ENCODE measurements at places on chromosomes 12 and 14.

DNA sequence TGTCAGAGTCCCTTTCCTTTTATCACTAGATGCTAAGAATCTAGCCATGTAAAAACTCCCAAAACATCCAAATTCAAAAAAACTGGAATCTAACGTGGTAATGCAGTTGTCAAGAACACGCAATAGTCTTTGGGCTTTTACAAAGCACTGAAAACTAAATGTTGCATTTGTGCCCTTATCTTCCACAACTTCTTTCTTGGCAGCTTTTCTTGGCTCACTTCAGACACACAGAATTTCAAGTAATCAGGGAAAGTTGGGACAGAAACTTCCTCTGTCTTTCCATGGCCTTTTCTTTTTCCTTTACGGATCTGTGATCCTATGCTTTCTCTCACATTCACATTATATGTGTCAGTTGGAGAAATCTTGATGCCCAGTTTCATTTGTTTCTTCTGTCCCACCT, 136.0 kb downstream of the CRADD start:
- DNase-seq: no peak

DNA sequence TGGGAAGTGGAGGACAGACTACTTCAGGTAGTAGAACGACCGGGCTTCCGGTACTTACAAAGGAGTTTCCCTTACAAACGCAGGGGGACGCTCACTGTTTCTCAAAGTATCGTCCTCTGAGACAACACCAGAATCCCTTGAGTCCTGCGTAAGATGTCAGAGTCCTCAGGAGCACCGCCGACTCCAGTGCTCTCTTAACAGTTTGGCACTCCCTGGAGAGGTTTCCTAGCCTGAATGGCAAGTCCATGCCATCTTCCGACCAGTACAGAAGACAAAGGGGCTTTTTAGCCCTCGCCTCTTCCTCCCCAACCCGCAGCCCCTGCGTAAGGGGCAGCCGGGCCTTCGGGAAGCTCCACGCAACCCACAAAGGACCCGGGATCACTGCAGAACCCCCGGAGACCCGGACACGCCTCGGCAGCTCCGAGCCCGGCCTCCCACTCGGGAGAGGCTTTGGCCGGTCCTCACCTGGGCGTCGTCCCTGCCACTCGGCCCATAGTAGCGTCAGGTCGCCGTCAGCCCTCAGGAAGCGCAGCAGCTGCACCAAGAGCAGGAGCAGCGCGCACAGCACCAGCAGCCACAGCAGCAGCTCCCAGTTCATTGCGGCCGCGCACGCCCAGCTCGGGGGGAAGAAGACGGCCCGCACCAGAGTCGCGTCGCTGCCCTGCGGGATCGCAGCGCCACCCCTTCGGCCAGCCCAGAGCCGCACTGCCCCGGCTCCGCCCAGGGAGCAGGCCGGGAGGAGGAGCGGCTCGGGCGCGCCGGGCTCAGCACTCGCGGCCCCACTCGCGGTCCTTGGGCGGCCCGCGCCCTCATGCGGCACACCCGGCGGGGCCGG, at the start of gene DHRS7:
DHRS7 (minus strand) TSS at position 687 of the 835 bp plus-strand sequence; CDS start at position 598, 89 bp downstream.
- peak; percentile 88 for DNase-seq

- peak; percentile 23 for DNase-seq
Measured at GRCh38 chr12:116066381-116067230, 210.9 kb downstream of the MED13L start.

DNA sequence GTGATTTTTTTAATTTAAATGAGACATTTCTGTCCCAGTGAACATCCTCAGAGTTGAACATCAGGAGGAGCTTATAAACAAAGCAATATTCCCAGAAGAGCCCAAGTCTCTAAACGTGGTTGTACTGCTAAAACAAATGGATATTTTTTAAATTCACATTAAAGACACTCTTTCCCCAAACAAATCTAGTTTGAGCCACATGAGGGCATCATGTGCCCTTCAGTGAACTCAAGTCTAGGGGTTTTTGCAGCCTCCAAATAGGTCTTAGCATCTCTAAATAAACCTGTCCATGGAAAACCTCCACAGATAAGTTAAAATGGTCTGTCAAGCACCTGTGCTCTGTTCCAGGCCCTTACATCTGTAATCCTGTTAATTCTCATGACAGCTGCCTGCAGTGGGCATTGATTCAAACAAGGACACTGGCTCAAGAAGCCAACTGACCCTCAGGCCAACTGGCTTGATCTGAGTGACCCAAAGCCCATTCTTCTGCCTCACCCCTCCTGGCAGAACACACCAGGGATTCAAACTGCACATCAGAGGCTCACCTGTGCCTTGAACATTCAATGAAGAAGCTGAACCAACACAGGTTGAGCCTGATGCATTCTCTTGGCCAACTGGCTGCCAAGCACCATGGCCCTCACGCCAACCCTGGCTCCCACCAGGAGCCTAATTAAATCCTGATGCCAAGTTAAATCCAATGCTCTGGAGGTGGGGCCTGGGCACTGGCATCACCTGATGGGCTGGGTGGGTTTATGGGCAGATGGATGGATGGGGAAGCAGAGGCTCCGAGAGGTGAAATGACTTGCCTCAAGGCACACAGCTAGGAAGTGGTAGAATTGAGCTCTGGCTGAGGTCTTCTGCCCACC, 8.6 kb downstream of the ISCU start:
- DNase-seq: no peak

GRCh38 chr12:105433804-105434203, 103.3 kb downstream of the C12orf75 start:
- no peak for DNase-seq

- no peak for DNase-seq
Measured at GRCh38 chr12:126093908-126094307, 1028.7 kb downstream of the AACS start.

DNA sequence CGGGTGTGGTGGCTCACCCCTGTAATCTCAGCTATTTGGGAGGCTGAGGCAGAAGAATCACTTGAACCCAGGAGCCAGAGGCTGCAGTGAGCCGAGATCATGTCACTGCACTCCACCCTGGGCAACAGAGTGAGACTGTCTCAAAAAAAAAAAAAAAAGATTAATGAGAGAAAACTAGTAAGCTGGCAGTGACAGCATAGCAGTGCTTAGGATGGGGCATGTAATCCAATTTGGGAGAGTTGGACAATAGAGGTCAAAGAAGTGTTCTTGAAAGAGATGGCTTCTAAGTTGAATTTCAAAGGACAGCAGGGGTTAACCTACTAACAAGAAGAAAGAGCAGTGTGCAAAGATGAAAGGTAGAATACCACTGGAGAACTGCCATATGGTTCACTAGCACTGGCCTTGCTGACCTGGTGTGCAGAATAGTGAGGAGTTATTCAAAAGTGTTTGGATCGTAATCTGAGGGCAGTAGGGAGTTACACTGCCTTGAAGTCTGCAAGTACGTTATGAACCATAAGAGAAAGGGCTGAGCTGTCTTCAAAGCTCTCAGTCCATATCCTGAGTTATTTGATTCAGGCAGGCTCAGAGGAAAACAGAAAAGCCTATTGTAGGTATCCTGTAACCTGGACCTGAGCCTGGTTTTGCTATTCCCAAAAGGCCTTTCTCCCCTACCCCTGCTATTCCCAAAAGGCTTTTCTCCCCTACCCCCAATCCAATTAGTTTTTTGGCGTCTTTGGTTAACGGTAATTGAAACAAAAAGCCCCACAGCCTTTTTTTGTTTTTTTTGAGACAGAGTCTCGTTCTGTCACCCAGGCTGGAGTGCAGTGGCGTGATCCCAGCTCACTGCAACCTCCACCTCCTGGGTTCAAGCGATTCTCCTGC, 3.4 kb downstream of the XPOT start:
- DNase-seq: no peak

DNA sequence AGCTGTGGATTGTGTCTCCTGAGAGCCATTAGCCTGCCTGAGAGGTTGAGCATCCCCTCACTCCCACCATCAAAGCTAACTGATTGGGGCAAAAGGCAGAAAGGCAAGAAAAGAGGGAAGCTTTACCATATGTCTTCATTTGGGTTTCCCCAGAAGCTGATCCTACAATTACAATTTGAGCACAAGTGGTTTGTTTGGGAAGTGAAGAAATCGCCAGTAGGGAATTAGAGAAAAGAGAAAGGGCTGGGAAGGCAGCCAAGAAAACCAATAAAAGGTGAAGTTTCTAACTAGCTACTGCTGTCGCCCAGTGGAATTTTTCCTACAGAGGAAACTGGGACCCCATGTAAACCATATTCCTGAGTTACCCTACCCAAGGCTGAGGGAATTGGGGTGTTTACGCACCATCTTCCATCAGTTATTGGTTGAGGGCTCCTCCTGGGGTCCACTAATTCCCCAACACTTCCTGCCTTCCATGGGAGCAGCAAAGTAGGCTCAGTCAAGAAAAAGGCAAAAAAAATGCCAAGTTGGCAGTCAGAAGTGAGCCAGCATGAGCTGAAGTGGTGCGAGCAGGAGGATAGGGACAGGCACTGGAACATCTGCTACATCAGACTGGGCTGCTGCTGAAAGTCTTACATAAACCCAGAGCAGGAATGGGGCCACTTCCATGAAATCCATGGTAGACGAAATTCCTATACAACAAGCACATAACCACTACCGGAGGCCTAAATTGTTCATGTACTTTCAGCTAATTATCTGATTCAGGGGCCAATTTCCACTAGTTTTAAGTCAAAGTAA, 17.3 kb downstream of the KCNK10 start:
- DNase-seq: no peak

DNA sequence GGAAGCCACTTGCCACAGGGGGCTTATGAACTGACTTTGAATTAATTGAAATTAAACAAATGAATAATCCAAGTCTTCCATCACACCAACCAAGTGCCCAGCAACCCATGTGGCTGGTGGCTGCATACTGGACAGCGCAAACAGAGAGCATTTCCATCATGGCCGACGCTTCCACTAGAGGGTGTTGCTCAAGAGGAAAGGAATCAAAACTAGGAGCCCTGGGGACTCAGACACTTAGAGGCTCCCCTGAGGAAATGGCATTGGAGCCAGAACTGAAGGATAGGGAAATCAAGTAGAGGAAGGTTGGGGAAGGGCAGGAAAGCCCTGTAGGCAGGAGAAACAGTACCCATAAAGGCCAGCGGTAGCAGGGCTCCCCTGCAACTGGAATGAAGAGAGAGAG, 50.6 kb upstream of the NUAK1 start:
- DNase-seq: no peak

DNA sequence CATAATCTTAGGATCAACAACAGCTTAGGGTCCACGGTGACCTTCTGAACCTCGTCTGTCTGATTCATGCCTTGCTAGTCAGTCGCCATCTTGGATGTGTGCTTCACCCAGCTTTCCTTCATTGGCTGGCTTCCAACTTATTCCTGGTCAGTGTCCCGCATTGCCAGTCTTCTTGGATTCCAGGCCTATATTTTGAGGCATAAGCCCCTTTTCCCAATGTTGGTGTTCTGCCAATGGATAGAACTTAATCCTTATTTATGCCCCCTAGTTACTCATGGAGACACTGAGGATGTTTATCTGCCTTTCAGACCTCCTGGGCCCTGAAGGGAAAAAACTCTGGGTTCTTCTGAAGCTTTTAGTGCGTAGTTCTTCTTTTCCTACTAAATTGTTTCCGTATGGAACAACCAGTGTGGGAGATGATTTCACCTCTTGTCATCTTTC, 5.8 kb downstream of the JDP2 start:
- DNase-seq: no peak

DNA sequence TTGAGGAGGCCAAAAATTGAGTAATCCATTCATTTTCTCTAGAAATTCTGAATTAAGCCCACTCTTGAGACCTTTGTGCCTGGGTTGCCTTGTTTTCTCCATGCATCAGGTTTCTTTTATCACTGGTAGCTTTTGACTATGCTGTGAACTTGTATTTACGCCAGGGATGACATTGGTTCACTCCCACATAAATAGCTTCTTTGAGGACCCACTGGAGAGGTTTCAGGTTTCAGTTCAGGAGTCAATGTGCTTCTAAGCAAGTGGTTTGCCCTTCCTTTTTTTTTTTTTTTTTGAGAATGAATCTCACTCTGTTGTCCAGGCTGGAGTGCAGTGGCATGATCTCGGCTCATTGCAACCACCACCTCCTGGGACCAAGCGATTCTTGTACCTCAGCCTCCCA, 10.2 kb upstream of the SLC17A8 start:
- no peak for DNase-seq

DNA sequence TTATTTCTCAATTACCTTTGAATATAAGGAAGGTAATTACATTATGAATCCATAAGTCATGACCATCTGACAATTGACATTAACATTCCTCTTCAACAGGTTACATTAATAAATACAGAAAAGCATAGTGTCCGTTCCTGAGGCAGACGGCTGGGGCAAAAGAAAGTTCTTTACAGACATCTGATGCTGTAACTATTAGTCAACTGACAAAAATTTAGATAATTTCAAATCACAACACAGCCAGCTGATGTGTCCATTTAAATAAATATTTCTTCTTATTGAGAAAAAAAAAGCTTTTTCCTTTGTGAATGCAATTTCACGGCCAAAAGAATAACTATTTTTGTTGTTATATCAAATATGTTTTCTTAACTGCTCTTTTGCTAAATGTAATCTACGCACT, 9.2 kb upstream of the PYROXD1 start:
- DNase-seq: no peak

DNA sequence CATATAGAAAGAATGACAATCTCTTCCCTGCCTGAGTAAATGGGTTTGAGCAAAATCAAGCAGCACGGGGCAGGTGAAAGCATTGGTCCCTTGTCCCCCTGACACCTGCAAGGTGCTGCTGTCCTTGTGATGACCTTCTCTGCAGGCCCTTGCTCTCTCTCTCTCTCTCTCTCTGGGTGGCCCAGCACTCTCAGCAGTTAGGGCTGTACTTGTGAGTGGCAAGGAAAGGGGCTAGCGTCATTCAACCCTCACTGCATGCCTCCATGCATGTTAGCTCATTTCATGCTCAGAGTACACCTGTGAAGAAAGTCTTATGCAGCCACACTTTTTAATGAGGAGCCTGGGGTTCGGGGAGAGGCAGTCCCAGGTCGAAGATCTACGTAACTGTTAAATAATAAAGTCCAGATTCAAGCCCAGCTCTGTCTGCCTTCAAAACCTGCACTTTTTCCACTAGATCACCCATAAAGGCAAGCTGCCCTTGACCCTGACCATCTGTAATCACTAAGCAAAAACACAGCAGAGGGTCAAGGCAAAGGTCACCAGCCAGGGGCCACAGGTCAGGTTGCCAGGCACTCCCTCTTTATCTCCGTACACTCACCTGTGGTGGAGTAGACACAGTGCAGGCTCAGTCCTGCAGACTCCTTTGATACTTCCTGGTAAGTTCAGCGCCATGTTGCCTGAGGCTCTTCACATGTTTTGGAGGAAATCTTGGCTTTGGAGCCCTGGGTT, 44.9 kb upstream of the CLMN start:
- no peak for DNase-seq

- DNase-seq: peak; percentile 2
Measured at GRCh38 chr12:73445658-73446324, 1091.8 kb upstream of the ATXN7L3B start.

DNA sequence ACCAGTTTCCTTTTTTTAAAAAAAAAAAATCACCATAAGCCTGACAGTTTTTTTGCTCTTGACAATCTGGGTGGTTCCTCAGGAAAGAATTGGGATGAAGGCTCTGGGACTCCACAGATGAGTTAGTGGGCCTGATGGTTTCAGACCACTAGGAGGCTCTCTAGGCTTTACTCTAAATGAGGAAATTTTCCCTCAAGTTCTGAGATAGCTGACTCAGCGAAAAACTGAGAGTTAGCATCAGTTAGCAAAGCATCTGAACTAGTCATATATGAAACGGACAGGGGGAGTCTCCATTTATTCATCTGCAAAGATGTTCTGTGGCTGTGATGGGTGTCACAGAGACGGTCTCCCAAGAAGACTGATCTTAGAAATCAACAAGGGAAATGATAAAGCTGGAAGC, 314.3 kb upstream of the OR4E1 start:
- DNase-seq: no peak

Data from GM20000 (cell line).